ENCODE measurements at places on chromosomes 11 and 22.

DNA sequence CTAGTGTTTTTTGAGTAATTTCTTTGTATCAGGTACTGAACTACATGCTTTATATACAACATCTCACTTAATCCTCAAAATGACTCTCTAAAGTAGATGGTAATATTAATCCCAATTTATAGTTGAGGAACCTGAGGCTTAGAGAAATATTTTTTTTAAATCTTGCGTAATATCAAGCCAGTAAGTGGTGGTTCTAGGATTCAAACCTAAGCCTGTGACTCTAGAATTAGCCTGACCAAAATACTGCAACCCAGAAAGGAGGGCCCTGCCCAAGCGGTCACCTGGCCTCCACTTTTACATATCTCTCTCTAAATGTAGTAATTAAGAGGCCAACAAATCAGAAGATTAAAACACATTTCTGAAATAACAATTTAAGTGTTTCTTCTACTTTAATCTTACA, 28.6 kb downstream of the SLC36A4 start:
- no peak for DNase-seq

- no peak for DNase-seq
Measured at GRCh38 chr11:76811259-76811658, 28.1 kb downstream of the TSKU start.

DNA sequence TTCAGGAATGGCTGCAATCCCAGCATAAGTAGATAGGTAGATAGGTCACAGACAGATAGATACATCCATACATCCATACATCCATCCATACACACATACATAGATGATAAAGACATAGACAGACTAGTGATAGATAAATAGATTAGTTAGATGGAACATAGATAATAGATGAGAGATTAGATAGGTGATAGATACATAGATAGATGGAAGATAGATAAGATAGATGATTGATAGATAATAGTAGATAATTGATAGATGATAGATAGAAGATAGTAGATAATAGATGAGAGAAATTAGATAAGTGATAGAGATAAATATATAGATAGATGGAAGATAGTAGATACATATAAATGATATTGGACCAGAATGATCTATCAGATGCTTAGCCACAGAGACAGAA, 28.3 kb upstream of the LRRC55 start:
- DNase-seq: no peak

- DNase-seq: no peak
Measured at GRCh38 chr22:37739611-37740049, 42.8 kb downstream of the TRIOBP start.

GRCh38 chr22:29284196-29284595, 16.1 kb downstream of the EWSR1 start:
- no peak for DNase-seq

GRCh38 chr11:119709638-119710346, 19.2 kb downstream of the NECTIN1 start:
- no peak for DNase-seq
